ENCODE measurements at places on chromosomes 1 and 21.
A peak's percentile ranks its signal among the peaks of the same experiment; 100 is the strongest.

DNA sequence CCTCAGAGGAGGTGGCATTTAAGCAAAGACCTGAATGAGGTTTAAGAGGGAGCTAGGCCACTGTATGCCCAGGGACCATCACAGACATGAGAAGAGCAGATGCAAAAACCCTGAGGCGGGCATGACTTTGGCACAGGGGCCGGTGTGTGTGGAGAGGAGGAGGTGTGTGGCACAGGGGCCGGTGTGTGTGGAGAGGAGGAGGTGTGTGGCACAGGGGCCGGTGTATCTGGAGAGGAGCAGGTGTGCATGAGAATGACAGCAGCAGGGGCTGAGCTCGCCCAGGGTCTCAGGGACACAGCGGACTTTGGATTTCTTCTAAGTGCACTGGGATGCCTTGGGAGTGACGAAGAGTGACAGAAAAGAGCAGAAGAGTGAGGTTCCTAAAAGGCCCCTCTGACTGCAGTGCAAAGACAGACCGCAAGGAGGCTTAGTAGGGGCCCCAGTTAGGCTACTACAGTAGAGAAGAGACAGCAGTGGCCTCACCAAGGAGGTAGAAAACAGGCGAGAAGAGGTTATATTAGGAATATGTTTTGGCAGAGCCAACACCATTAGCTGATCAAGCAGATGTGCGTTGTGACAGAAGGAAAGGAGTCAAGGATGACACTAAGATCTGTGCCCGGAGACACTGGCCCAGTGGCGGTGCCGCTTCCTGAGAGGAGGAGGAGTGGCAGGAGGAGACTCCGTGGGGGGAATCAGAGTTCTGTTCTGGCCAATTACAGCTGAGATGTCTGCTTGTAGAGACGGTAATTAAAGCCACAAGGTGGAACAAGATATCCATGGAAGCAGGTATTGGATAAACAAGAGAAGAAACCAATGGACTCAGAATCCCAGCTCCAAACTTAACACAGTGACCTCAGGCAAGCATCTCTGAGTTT is 18.4 kb downstream of the ZBTB17 start:
- DNase-seq: no peak

DNA sequence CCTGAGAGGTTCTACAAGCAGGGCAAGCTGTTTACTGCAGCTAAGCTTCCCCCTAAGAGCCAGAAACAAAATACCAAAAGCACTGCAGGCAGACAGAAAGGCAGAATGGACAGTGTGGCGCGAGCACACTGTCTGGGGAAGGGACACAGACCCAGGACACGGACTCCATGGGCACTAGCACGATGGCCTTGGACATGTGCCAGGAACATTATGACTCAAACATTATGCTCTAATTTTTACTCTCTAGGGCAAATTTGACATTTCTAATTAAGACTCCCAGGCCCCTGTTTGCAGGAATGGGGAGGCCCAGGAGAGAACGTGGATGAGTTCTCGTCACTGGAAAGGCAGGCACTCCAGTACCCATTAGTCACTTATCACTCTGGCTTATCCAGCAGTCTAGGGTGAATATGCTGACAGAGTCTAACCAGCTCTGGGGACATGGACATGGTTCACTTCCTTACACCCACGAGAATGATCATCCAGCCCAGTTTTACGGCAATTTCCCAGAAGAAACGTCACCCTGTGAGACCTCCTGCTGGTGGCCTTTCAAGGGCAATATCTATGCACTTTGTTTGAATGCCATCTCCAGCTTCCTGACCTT is 45.1 kb downstream of the CAPN8 start:
- DNase-seq: no peak

GRCh38 chr21:24369278-24369677 is 1238.0 kb downstream of the MRPL39 start:
- DNase-seq: no peak

DNA sequence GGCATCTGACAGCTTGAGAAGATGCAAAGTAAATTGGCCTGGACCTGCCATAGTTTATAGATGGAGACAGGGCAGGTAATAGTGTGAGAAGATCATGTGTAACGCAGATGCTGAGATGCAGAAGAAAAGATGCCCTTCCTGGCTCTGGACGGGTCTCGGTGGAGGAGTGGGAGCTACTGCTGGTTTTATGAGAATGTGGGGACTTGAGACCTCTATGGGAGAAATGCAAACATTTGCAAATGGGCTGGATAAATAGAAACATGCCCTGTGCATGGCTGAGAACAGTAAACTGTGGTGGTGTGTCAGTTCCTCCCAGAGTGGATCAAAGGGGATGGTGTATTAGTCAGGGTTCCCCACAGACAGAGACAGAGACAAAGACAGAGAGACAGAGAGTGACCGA is 21.9 kb downstream of the UBASH3A start:
- DNase-seq: no peak

DNA sequence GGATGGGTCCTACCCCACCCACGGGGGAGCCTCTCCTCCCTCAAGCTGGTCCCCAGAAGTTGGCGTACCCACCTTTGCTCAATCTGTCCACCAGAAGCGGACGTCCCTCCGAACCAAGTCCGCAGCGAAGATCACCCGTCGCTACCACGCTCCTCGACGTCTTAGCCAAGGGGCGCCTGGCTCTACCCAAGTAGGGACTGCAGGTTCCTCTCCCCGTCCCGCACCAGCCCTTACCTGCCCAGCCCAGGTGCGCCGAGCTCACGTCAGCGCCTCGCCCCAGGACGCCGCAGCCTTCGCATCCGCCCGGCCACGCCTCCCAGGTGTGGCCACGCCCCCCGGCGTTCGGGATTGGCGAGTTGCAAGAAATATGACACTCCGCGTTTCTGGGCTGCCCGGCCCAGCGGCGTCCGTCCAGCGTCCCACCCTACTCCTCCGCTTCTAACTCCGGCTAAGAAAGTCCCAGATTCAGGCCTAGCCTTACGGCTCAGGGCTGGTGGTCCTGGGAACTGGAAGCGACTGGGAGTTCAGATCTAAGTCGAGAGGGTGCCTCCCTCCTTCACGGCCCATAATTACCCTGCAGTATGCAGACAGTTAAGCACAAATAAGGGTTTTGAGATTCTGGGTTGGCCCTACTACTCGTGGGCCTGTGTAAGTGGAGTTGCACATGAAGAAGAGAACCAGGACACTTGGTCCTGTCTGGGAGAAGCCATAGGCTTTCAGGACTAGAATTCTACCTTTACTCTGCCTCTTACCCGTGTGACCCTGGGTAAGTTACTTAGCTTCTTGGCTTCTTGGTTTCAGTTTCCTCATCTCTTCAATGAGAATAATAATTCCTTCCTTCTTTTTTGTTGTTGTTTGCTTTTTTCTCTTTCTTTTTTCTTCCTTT is at the start of gene IRF6:
Gene IRF6, minus strand, starts transcription at position 268 of the 886 bp plus-strand sequence. CDS start 4,729 bp downstream, outside the sequence.
- DNase-seq: no peak

DNA sequence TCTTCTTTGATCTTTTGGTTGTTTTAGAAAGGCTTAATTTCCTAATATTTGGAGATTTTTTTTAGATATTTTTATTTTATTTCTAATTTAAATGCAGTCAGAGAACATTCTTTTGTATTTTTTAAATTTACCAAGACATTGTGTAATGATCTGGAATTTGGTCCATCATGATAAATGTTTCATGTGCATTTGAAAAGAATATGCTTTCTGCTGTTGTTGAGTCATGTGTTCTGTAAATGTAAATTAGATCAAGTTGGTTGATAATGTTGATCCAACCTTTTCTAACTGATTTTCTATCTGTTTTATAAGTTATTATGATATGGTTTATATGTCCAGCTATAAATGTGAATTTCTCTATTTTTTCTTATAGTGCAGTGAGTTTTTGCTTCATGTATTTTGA is 19.8 kb downstream of the UTS2 start:
- DNase-seq: no peak

- DNase-seq: peak; percentile 16
Observed at GRCh38 chr1:98794196-98794886, 132.8 kb downstream of the SNX7 start.

DNA sequence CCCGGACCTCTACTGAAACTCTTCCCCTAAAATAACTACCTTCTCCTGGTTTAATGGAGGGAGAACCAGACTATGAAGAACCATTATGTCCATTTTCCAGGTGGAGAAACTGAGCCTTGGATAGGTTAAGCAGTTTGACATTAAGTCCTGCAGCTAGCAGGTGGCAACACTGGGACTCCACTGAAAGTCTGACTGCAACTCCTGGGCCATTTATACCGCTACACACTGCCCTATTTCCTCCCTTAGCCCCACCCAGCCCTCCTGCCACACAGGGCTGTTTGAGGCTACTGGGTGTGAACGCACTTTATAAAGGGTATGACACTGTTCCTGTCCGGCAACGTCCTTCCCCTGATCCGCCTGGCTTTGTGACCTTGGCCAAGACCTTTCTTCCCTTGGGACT is 511 bp upstream of the INPP5B start:
- DNase-seq: no peak

DNA sequence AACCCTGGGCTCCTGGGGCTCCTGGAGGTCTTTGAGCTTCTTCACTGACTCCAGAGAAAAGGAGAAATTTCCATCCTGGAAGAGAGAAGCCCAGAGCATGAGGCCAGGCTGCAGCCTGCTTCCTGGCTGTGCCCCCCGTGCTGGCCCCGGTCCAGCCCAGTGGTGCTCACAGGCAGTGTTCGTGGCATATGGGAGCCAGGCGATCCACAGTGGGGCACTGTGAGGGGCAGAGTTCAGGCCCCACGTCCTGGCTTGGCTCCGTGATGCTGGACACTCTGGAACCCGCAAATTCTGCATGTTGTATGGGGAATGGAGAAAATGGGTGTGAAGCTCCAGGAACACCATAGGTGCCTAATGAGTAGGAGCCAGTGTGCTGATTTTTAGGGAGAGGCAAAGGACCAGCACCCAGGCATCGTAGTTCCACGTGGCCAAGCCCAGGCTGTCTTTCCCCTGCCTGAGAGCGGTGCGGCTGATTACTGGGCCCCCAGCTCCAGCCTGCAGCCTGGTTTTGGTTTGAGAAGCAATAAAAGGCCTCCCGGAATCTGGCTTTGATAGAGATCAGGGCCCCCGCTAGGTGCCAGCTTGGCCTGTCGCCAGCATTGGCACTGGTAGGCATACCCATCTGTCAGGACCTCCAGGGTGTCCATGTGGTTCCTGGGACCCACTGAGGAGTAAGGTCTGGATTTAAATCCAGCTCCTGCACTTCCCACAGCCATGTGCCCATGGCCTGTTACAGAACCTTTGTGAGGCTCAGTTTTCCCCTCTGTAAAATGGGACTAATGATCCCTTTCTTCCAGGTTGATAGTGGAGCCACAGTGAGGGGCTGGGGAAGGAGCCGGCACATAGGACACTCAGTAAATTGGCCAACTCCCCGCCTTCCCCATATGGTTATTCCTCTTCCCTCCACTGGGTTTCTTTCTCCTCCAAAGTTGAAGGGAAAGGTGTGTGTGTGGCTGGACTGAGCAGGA is 725 bp downstream of the GUCA2A start:
- DNase-seq: no peak

GRCh38 chr1:219223496-219223895 is 49.8 kb downstream of the LYPLAL1 start:
- no peak for DNase-seq

- no peak for DNase-seq
Observed at GRCh38 chr1:60296794-60297193, 223.2 kb upstream of the C1orf87 start.

- DNase-seq: no peak
Observed at GRCh38 chr1:76474922-76475321, 392.4 kb upstream of the ST6GALNAC5 start.

- DNase-seq: no peak
Observed at GRCh38 chr21:28280611-28281010, 712.1 kb downstream of the LTN1 start.

DNA sequence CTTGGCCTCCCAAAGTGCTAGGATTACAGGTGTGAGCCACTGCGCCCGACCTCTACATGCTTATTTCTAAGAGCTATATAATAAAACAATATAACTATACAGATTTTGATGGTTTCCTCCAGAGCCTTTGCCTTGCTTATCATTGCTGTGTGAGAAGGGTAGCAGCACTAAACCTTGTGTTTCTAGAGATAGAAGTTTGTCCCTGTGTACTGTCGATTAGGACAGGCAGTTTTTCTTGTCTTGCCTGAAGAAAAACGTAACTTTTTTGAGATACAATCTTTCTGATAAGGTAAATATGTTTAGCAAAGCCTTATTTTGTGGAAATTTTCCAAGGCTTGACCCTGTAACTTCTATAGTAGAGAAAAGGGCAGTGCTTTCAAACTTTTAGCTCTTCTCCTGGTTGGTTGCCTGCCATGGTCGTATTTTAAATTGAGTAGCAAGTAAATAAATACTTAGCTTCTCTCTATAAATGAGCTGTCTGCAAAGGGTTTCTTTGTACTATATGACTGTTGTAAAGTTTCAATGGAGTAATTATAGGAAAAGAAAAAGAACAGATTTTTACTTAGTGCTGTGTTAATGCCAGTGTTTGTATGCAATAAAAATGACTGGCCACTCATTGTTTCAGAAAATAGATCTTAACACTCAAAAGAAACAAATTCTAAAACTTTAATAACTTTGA is 86.4 kb upstream of the CACYBP start:
- no peak for DNase-seq

DNA sequence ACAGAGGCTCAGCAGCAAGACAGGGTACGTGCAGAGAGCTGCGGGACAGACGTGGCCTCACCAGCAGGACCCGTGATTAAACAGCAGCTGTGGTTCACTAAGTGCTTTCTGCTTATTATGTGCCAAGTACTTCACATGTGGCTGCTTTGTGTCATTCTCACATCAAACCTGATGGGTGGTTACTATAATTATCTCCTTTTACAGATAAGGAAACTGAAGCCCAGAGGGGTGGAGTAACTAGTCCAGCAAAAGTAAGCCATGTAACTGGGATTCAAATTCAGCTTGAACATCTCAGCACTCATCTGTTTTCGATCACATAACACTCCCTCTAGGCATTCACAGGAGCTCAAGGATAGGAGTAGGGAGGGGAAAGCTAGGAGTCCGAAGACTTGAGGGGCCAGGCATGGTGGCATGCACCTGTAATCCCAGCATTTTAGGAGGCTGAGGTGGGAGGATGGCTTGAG is 50.8 kb upstream of the CLIC4 start:
- no peak for DNase-seq

GRCh38 chr1:173893611-173894010 is 23.5 kb downstream of the SERPINC1 start:
- no peak for DNase-seq

DNA sequence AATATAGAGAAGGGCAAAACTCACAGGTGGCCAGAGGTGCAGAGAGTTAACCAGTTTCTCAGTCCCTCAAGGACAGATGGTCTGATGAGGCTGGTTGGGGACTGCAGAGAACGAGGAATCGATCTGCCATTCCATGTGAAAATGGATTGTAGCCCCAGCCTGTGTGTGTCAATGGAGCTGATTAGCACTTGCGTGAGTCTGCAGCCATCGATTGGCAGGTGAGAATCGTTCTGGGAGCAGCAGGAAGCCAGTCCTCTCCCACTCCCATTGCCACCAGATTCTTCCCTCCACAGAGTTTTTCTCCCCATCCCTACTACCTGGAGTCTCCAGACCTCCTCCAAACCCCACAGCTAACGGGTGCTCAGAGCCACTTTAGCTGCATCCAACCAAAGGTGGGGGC is 18.3 kb upstream of the PSMB2 start:
- DNase-seq: no peak

GRCh38 chr21:39730418-39731157 is 14.4 kb upstream of the IGSF5 start:
- DNase-seq: no peak

GRCh38 chr1:85992791-85993190 is 163.8 kb downstream of the COL24A1 start:
- peak; percentile 37 for DNase-seq
